ENCODE measurements at places on chromosomes 12 and 14.

DNA sequence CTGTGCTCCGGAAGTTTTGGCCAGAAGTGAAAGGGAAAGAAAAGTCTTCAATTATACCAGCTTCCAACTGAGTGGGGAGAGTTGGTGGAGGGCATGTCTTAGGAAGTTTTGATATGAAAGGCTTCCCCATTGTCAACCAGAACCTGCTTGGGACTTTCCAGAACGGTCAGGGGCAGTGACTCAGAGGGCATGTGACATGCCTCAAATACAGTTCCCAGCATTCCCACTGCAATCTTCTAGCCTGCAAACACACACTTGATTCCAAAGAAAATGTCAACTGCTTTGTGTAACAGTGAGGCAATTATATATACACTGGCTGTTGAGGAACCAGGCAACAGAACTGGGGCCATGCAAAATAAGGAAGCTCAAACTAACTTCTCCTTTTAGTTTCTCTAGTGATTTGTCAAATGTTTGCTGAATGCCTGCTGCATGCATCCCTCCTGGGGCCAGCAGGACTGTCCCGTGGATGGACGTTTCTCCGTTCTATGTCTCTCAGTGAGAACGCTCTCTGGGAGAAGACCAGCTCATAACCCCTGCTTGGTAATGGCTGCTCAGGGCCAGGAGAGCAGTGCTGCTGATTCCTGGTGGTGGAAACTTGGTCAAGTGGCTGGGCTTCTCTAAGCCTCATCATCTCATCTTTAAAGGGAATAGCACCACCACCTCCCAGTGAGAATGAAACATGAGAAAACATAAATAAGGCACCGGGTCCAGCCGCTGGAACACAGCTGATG, 18.3 kb downstream of the SLC25A47 start:
- DNase-seq, result peak; percentile 54

- no peak for DNase-seq
These were observed 70.7 kb downstream of the RASSF9 start for GRCh38 chr12:85765453-85765869.

GRCh38 chr14:94396628-94397225, 8.3 kb upstream of the SERPINA1 start:
- no peak for DNase-seq

- DNase-seq, result no peak
These were observed 36.6 kb downstream of the RTL1 start for GRCh38 chr14:100866666-100867630.

DNA sequence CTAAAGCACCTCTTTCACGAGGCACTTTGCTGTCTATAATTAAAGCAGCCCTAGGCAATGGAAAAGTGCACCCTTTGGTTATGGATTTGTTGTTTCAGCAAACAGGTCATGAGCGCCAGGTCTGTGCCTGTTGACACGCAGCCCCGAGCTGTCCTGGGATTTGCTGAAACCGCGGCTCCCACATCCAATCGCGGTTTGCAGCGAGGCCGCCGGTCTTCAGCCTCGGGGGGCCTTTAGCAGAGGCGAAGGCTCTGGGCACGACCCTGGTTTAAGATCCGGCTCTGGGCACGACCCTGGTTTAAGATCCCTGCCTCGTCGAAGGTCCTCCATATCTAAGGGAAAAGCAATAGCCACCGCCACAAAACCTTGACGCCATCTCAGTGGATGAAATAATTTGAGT, 79.2 kb downstream of the GLT1D1 start:
- no peak for DNase-seq

DNA sequence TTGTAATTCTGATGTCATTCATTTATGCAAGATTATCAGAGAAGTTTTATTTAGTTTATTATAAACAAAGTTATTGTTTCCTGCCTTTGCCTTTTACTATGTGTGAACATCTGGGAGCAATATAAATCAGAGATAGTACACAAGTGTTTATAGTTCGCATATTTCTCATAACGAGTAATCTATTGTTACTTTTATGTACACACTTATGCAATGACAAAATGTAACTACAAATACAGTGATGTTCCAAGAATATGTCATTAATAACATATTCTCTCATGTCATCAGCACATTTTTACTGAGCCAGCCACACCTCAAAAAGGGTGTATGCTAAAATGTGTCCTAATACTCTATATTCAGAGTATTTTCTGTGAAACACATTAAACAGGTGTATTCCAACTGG, 243.2 kb downstream of the ALX1 start:
- no peak for DNase-seq

DNA sequence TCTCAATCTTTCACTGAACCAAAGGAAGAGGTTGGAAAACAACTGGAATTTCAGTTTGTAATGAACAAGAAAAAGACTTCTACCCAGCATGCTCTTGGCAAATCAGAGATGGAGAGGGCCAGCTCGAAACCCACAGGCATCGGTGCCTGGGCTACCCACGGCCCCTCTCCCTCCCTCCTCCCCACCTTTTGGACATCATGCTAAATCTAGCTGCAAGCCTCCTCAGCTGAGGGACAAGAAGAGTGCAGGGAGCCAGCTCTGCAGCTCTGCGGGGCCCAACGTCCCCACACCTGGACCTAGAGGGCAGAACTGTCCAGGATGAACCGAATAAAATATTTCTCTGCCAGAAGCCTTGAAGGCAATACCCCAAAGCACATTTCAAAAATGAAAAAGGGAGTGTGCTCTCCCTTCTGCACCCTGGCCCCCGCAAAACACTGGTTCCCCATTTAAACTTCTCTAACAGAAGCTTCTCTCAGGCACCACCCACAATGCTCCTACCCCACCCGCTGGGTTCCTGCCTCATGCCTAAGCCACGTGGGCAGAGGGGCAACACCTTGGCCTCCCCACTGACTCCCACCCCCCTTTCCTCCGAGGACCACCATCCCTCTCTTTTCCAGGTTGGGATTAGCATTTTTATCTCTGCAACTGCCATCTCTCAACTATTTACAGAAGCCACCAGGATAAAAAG, 8.2 kb downstream of the CAMKK2 start:
- no peak for DNase-seq

DNA sequence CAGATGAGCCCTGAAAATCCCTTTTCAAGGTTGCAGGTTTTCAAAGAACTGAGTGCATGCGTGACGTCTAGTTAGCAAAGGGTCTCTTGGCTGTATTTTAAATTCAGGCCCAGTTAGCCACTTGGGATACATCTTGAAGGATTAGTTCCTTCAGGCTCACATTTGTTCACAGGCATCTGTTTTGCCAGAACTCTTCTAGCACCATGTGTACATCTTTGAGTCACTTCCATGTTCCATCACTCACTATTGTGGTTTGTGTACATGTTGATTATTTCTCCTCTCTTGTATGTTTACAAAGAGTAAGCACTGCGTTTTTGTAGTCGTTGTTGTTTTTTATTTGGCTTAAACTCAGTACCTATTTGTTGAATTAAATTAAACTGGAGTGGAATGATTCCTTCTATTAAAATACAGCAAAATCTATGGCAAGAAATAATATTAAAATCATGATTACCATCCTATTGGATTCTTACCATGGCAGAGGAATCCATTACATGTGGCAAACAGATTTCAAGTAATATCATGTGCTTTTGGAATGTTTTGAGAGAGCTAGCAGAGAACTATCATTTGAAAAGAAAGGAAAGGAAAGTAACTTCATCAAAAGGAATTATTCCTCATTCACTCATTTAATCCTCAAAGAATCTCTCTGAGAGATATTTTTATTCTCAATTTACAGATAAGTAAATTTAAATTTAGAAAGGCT, 438.9 kb upstream of the FAR2 start:
- DNase-seq, result no peak

- no peak for DNase-seq
These were observed 16.3 kb upstream of the MYO1H start for GRCh38 chr12:109331301-109331952.

- DNase-seq, result no peak
These were observed 198.8 kb downstream of the ANO2 start for GRCh38 chr12:5746036-5746908.

DNA sequence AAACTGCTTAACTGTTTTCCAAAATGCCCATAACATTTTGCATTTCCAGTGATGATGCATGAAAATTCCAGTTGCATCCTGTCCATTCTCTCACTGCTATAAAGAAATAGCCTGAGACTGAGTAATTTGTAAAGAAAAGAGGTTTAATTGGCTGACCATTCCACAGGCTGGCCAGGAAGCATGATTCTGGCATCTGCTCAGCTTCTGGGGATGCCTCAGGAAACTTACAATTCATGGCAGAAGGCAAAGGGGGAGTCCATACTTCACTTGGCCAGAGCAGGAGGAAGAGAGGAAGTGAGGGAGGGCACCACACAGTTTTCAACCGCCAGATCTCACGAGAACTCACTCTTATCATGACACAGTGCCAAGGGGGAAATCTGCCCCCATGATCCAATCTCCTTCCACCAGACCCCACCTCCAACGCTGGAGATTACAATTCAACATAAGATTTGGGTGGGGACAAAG, 18.2 kb upstream of the CLEC2D start:
- DNase-seq, result no peak

DNA sequence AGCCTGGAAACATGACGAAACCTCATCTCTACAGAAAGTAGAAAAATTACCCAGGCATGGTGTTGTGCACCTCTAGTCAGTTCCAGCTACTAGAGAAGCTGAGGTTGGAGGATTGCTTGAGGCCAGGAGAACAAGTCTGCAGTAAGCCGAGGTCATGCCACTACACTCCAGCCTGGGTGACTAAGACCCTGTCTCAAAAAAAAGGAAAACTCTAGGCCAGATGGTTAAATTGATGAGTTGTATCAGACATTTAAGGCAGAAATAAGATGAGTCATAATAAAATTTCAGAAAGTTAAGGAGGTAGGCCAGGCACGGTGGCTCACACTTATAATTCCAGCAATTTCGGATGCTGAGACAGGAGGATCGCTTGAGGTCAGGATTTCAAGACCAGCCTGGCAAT, 10.7 kb downstream of the EIF2S1 start:
- no peak for DNase-seq

- no peak for DNase-seq
These were observed 131.1 kb upstream of the VRK1 start for GRCh38 chr14:96666088-96666487.

- no peak for DNase-seq
These were observed 23.2 kb downstream of the HAL start for GRCh38 chr12:95972832-95973456.

DNA sequence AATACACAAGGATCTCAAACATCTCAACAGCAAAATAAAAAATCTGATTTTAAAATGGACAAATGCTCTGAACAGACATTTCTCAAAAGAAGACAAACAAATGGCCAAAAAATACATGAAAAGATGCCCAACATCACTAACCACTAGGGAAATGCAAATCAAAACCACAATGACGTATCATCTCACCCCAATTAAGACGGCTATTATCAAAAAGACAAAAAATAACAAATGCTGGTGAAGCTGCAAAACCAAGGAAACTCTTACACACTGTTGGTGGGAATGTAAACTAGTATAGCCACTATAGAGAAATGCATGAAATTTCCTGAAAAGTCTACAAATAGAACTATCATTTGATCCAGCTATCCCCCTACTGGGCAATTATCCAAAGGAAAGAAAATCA, 145.0 kb downstream of the BTG1 start:
- DNase-seq, result no peak

DNA sequence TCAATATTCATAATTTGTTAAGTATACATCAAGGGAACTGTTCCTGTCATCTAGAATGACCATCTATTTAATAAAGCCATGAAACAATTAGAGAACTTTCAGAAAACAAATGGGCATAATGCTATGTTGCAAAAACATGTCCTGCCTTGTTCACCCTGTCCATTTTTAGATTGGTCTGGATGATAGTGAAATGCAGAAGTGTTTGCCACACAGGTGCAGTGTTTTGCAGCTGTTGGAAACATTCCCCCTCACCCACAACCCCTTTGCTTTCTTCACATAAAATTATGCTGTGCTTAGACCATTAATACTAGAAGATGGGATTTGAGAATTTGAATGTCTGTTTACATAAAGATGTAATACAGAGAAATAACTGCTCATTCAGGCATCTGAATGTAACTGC, 36.5 kb downstream of the LEMD3 start:
- no peak for DNase-seq

All from smooth muscle cell of the brain vasculature (primary cell).